ENCODE measurements at places on chromosomes 4 and X.
A peak's percentile ranks its signal among the peaks of the same experiment; 100 is the strongest.

GRCh38 chr4:68465058-68465457 is 17.8 kb downstream of the TMPRSS11E start:
- no peak for DNase-seq

DNA sequence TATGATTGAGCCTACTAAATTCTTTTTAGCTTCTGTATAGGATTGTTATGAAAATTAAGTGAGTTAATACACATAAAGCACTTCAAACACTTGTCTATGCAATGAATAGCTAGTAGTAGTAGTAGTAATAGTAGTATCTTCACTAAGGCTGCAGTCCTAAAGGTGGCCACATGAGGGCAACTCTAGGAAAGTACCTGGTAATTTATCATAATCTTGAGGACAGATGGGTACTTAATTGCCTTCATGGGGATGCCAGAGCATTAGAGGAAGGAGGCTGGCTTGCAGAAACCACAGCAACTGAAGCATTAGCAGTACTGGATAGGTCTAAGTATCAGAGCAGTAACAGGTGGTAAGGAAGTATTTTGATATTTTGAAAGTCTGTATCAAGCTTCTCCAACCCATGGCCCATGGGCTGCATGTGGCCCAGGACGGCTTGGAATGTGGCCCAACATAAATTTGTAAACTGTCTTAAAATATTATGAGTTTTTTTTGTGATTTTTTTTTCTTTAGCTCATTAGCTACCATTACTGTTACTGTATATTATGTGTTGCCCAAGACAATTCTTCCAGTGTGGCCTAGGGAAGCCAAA is 17.3 kb downstream of the NIPAL1 start:
- peak; percentile 43 for DNase-seq

- no peak for DNase-seq
These were observed 30.8 kb downstream of the BLOC1S4 start for GRCh38 chr4:6746721-6747293.

- DNase-seq = no peak
These were observed 191.8 kb downstream of the BCOR start for GRCh38 chrX:39905946-39906345.

DNA sequence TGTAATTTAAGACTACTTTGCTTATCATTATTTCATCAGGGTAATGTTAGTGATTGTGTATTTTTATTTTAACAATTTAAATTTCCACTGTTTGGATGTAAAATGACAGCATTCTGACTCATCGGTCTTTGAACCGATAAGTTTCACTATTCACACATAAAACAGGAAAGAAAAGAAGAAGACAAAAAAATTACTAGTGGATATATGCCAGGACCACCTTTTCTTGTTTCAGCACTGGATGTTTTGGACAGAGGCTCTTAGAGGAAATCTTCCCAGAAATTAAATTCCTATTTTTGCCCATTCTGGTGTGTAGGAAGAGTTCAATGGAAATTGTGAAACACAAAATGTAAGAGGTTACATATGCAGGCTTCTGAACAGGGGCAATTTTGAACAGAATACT is 57.4 kb downstream of the VEGFC start:
- no peak for DNase-seq

DNA sequence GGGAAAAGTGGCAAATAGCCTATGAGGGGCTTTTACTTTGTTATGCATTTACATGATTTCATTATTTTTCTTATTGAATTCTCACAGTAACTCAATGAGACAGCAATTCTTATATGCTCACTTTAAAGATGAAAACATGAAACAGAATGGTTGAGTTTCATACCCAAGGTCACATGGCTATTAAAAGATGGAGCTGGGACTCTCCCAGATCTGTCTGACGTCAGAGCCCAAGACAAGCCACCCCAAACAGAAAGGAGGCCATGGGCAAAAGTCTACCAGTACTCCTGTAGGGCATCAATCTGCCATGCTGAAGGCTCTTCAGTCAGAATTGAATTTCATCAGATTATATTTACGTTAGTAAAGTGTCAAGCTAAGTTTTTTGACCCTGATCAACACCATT is 13.2 kb downstream of the HSD17B11 start:
- no peak for DNase-seq

- DNase-seq = no peak
These were observed 70.8 kb upstream of the PGRMC2 start for GRCh38 chr4:128358231-128358912.

- DNase-seq = no peak
These were observed 27.1 kb upstream of the TAPT1 start for GRCh38 chr4:16253127-16253960.

GRCh38 chrX:150980711-150981110 is 2.4 kb upstream of the HMGB3 start:
- no peak for DNase-seq

GRCh38 chrX:11478026-11478425 is 184.8 kb downstream of the AMELX start:
- no peak for DNase-seq

DNA sequence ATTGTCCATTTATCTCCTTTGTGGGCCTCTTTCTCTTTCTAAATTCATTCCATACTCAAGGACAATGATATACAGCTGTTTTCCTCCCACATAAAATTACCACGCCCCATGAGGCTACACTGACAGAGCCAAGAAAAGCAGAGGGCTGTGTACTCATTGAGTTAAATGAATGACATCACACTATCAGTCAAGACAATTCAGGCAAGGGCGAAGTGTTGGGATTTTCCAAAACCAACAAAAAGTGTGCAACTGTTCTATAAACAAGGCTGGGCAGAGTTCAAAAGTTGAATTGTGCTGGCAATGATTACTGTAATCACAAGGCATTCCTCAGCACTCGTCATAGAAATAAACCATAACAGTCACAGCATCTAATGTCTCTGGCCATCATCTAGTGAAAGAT is 799.6 kb upstream of the DIAPH2 start:
- DNase-seq = no peak
